ENCODE measurements at places on chromosomes 5 and 9.
A peak's percentile ranks its signal among the peaks of the same experiment; 100 is the strongest.

DNA sequence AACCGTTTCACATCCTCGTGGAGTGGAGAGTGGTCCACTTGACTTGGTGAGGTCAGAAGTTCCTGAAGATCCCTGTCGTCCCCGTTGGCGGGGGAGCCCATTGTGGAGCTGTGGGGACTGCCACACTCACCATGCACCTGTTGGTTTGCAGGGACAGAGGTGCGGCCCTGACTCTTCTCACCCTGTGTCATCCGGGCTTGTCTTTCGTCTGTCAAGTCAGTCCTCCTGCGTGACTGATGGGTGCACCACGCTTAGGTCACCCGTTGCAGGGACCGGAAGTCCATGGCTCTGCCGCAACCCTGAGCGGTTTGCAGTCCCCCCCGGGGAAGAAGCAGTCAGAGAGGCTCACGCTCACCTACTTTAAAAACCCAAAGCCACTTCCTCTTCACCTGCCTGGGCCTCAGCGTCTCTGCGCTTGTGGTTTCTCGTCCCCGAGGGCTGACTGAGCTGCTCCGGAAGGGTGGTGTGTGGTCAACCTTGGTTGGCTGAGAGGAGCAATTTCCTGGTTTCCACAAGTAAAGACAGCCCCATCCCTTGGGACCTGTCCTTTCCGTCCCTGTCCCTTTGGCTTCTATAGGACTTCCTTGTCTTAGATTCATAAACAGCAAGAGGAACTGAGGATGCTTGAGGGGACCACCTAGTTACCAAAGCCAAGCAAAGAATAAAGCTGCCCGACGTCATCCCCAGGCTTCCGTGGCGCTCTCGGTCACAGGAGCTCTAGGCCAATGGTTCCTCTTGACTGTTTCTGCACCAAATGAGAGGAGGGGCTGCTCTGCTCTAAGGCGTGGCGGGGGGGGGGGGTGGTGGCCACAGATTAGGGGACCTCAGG is 53.2 kb downstream of the USP20 start:
- no peak for DNase-seq

DNA sequence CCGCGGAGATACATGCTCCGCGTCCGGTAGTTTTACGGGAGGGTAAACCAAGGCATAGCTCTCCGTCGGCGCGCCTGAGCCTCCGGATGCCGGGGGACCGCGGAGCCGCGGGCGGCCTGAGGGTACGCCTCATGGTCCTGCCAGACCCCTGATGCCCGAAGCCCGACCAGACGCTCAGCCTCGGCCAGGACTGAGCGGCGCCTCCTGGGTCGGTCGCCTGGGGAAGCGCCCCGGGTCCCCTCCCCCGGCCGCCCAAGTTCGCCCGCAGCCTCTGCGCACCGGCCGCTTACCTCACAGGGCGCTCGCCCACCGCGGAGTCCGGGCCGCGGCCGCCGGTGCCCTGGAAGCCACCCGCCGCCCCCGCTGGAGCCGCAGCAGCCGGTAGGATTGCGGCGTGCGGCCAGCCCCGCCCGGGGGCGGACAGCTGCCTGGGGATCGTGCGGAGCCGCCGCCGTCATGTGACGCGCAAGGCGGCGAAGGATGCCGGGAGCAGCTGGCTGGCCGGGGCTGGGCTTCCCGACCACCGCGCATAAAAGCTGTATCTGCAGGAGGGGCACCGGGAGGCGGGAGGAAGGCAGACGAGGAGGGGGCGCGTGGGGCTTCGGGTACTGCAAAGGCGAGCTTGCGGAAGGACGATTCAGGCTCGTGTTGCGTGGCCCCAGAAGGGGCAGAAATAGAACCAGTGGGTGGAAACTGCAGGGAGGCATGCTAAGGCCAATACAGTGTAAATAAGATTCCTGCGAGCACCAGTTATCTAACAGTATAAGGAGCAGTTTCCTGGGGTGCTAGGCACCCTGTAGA is at the start of gene FBXO10:
Gene FBXO10 (minus strand): TSS at position 460 of the 801 bp plus-strand sequence. CDS start 34,612 bp downstream, outside the sequence.
- peak; percentile 83 for DNase-seq

DNA sequence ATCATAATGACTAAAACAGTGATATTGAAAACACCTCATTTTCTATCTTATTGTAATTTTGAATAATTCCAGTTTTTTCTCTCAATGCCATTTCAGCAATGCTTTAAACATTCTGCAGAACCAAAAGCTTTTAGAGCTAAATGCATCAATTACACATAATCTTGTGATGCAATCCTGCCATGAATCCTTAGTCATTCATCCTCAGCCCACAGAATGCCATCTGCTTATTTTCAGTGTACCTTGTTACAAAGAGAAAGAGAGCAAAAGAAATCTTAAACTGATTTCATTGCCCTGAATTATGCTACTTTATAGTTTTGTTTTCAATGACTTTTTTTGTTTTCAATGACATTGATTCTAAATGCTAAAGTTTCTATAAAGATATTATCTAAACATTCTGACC is 1234.8 kb upstream of the C9orf72 start:
- peak; percentile 38 for DNase-seq

- no peak for DNase-seq
These were observed 12.5 kb downstream of the PAIP2 start for GRCh38 chr5:139354186-139354585.

GRCh38 chr5:79130781-79131180 is 19.2 kb downstream of the BHMT start:
- DNase-seq = no peak

DNA sequence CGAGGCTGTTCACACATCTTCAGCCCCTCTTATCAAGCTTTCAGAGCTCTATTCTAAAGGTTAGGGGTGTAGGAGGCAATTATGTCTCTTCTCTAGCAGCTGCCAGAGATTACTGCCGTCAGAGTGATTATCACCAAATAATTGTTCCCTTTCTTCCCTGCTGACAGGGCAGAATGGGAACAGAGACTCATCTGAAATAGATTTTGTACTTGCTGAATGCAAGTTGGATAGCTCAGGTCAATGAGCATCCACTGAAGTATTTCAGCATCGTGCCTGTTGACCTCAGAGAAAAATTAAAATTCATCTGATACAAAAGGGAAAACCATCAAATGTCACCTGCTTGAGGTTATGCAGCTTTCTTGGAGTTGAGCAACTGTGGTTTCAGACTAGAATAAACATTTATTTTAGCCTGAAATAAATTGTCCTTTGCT is 213.7 kb upstream of the MAP3K1 start:
- DNase-seq = peak; percentile 45

- no peak for DNase-seq
These were observed 160.1 kb downstream of the ACER2 start for GRCh38 chr9:19568946-19569345.

GRCh38 chr5:68433923-68434879 is 218.6 kb downstream of the PIK3R1 start:
- DNase-seq = peak; percentile 84

- no peak for DNase-seq
These were observed 3.0 kb downstream of the GRK6 start for GRCh38 chr5:177429248-177430040.

DNA sequence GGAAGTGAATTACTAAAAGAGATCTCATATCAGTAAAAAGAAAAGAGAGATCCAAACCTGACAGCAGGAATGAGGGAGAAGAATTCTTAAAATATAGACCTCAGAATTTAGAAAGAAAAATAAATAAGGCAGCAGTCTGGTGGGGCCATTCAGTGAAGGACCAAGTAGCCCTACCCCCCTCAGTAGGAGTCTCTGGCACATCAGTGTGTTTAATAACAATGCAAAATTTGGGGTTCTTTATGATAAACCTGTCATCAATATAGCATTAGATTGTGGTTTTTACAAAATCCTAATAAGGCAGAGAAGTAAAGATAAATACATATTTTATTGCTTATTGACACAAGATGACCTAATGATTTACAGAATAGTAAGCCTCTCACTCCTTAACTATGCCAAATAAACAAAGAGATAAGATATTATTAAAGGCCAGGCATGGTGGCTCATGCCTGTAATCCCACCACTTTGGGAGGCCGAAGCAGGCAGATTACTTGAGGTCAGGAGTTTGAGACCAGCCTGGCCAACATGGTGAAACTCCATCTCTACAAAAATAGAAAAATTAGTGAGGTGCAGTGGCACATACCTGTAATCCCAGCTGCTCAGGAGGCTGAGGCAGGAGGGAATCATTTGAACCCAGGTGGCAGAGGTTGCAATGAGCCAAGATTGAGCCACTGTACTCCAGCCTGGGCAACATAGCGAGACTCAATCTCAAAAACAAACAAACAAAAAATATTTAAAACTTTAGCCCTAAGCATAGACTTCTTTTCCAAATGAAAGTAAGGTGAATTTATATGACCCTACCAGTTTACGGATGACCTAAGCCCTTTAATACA is 108.6 kb downstream of the BASP1 start:
- DNase-seq = no peak

DNA sequence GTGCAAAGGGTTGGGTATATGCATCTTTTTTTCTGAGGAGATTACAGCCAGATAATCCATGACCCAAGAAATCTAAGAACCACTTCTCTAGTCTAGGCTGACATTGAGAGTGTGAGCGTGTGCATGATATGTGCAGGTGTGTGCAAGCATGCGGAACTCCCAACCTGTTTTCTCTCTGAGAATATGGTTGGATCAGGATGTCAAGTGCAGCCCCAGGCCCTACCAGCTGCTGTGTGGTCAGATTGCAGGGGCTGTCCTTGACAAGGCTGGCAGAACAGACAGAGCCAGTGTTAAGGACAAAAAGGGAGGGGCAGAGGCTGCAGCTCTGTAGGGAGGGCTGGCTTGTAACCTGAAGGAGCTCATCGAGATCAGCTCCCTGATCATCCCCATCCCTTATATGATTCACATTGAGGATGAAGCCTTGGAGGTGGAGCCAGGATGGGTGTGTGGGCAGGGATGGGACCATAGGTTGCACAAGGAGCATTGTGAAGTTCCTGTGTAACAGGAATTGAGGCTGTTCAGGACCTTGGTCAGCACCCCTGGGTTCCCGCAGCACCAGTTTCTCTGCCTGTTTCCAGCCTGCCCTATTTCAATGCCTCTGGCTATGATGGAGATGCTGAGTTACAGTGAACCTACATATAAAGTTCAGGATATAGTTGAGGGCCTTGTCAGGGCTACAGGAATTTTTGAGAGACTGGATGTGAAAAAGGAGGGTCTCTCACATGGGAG is 52.6 kb upstream of the ARAP3 start:
- DNase-seq = peak; percentile 66

DNA sequence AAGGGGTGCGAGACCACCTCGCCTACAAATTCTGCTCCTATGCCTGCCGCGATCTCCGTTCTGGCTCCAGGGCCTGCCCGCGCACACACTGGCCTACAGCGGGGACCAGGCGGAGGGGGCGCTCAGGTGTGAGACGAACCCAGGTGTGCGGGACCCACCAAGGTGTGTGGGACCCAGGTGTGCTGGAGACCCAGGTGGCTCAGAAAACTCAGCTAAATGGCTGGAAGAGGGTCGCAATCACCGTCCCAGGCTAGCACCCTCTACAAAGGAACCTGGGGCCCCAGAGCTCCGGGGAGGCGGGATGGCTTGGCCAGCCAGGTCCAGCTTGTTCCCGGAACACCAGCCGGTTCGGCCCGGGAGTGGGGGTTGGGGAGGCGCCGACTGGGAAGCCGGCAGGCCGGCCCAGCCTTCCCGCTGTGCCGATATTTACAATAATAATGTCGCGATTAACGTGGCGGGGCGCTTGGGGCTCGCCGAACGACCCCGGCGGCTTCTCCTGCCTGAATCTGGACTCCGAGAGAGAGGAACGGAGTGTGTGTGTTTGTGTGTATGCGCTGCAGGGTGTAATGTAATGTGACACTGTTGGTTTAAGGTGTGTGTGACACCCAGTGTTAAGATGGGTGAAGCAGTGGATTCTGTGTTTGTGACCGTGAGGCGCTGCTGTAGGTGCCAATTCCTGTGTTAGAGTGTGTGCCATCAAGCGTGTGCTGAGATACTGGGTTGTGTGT is 1.4 kb downstream of the PCDH1 start:
- DNase-seq = no peak

DNA sequence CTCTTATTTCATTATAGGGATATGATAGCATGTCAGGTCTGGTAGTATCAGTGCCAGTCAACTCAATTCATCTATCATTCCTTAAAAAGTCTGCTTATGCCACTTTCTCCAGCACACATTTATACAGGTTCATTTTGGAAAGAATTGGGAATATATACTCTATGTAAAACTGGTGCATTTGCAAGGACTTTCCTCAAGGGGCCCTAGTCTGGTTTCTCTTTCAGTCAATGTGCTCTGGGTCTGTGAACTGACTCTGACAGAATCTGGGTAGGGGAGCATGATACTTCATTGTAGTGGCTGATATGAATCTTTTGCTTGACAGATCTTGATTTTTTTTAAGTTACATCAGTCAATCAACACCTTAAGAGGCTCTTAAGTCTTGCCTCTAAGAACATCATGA is 313.9 kb downstream of the HTR1A start:
- no peak for DNase-seq

GRCh38 chr9:37784291-37784615 is 611 bp downstream of the EXOSC3 start:
- DNase-seq = no peak

DNA sequence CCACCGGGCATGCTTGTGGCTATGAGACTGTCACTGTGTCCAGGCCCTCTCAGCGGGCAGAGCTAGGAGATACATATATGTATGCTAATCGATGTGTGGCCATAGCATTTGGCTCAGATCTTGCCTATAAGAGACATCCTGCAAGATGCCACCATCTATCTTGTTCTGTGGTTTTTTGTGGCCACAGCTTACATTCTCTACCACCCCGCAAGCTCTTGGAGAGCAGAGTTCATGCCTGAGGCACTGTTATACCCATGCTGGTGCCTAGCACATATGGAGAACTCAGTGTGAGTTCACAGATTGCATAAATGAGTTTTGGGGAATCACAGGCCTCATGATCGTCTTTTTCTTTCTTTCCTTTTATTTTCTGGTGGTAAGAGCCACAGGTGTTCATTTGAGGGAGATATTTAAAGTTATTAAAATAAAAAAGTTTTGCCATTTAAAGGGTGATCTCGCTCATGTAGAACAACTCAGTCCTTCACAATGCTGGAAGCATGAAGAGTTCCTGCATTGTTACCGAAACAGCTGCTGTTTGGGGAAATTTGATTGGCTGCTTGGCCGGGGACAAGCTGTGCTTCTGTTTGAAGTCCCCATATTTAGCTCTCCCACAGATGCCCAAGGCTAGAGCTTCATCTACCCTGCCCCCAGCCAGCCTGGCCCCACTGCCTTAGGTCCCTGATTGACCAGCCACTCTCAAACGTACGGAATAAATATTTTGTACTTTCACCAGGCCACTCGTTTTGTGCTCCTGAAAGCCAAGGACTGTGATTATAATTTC is 169.2 kb upstream of the MAP1B start:
- DNase-seq = no peak

GRCh38 chr5:158126442-158127405 is 267.8 kb upstream of the CLINT1 start:
- DNase-seq = peak; percentile 14

DNA sequence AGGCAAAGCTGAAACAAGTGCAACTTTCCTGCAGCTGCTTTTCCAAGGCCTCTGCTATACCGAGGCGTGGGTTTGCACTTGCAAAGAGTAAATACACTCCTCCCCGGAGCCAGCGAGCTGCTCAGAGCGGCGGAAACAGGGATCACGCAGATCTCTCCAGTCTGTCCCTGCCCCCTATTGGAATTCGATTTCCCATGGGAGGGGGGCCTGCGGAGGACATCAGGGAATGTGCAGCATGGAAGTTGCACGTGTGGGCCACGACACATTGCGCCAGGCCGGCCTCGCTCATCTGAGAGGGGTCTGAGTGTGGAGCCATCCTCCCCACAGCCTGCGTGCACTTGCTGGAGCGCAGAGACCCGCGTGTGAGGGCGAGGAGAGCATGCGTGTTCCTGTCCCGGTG is 104.3 kb upstream of the PHYKPL start:
- no peak for DNase-seq

- no peak for DNase-seq
These were observed 11.5 kb upstream of the CLIC3 start for GRCh38 chr9:137007816-137008270.
